ENCODE measurements at places on chromosomes 12 and 14.

DNA sequence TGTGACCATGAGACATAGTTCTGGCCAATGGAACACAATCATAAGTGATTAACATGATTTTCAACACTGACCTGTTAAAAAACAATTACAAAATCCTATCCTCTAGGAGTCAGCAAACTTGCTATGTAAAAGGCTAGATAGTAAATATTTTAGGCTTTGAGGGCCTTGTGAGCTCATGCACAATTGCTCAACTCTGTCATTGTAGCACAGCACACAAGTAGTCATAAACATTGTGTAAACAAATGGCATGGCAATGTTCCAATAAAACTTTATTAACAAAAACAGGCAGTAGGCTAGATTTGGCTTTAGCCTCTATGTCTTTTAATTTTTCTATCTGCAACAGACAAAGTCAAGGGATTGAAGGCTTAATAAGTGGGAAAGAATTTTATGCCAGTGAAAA, 350.7 kb downstream of the C12orf50 start:
- DNase-seq, result no peak

GRCh38 chr14:36580141-36580855, 2.1 kb downstream of the NKX2-8 start:
- no peak for DNase-seq

DNA sequence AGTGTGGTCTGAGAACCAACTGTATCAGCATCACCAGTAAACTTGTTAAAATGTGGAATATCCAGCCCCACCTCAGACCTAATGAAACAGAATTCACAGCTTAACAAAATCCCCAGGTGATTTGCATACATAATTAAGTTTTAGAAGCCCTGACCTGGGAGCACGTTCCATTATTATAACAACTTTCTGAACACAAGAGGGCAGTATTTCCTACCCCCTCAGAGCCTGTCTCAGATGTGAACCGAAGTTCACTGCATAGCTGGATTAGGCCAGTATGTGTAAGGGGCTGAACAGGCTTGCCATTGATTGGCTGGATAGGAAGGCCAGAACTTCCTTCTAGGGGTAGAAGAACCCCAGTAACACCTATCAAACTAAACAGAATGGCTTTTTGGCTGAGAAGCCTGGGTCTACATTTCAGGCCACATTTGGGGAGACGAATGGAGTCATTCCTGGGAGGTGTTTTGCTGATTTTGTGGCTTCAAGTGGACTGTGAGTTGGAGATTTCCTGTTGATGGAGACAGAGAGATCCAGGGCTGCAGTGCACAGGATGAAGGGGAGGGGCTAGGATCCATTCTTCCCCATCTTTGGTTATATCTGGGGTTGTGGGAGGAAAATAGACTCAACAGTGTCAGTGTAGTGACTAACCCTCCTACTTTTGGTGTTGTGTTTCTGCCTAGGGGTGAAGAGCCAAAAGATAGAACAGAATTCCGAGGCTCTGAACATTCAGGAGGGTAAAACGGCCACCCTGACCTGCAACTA, 94.7 kb upstream of the OR4E1 start:
- DNase-seq, result no peak

DNA sequence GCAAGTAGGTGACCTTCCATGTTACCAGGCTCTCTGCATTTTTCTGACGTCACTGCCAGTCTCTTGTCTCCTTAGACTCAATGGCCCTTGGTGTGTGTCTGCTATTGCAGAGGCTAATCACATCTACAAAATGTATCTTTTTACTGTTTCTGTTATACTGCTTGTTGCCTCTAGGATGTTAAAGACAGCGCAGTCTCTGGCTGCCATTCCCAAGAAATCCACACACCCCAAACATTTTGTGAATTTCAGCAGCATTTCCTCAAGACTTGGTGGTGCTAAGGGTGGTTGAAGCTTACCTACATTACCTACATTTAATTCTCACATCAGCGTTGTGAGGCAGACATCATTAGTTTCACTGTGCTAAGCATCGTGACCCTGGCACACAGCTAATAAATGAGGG, 87.2 kb downstream of the C12orf75 start:
- no peak for DNase-seq

DNA sequence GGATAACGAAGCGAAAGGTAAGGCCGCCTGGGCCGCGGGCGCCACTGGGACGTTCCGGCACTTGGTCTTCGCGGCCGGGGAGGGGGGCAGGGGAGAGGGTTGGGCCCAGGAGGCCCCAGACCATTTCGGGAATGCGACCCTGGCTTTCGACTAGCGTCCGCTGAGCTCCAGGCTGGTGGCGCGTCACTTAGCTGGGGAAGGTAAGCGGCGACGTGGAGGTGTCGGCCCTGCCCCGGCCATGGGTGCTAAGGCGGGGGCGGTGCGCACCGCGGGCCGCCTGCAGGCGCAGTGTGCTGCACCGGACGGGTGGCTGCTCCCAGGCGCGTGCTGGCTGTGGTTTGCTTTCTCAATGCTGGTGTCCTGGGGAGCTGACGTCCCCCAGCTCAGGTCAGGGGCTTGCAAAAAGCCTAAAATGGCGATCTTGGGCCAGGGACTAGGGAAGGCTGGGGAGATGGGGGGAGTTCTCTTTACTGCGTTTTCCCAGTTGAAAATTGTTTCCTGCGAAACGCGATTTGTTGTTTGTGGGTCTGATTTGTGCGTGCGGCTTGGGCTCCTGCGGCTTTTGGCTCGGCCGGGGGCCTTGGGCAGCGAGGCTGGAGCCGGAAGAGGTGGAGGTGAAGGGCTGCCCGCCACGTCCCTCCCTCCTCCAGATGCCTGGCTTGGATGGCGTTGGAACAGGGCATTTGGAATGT, 1.2 kb downstream of the HOXC10 start:
- no peak for DNase-seq

- DNase-seq, result no peak
Observed at GRCh38 chr14:105890474-105891220, 364.3 kb downstream of the TMEM121 start.

DNA sequence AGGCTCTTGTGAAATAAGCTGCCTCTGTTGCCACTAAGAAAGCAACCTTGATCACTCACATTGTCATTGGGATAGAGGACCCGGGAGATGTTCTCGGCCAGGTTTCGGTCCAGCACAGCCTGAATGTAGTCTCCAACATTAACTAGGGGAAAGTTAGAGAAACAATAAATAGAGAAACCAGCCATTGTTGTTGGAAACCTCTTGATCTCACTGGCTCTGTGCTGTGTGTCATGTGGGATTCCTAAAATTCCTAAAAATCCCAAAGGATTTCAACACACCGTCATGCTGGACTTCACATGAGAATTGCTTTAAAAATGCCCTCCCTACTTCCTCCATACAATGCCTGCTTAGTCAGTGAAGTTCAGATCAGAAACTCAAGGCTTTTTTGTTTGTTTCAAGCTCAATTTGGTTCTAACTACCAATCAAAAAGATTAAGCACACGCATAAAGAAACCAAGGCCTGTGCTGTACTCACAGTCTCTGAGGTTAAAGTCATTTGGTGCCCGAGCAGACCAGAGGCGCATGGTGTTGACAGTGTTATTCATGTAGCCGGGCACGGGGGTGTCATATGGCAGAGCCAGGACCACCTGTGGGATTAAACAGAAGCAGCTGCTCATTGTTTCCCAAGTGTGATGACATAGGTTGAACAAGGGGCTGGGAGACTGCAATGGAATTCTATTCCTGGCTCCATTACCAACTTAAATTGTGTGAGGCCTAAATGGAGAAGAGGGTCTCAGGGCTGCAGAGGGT, 23.6 kb downstream of the PYGL start:
- DNase-seq, result no peak

GRCh38 chr12:117010693-117011451, 88.3 kb downstream of the TESC start:
- no peak for DNase-seq

- DNase-seq, result no peak
Observed at GRCh38 chr12:6235499-6235898, 35.3 kb downstream of the CD9 start.

- DNase-seq, result no peak
Observed at GRCh38 chr12:105705765-105706164, 375.3 kb downstream of the C12orf75 start.

GRCh38 chr12:110998165-110998564, 77.8 kb upstream of the MYL2 start:
- DNase-seq, result no peak

DNA sequence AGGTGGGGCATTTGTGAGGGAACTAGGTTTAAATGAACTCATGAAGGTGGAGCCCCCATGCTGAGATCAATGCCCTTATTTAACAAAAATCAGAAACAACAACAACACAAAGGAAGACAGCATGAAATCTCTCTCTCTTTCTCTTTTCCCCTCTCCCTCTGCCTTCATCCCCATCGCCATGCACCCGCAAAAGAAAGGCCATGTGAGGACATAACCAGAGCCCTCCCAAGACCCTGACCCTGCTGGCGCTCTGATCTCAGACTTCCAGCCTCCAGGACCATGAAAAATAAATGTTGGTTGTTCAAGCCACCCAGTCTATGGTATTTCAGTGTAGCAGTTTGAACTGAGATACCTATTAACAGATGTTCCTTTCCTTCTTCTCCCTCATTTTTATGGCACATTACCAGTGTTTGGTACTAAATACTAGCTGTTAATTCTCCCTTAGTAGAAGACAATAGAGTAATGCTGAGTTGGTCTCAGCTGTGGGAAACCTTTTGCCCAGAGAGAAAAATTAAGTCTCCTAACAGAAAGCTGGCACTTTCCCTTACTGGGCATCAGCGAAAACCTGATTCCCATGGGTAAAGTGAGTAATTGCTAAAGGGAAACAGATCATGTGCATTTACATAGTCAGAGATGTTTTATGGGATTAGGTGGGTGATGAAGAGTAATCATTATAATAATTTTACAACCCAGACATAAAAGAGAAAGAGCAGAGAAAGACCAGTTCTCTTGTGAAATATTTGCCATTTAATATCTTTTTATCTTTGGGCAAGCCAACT, 264.0 kb upstream of the PLEKHG7 start:
- DNase-seq, result no peak

DNA sequence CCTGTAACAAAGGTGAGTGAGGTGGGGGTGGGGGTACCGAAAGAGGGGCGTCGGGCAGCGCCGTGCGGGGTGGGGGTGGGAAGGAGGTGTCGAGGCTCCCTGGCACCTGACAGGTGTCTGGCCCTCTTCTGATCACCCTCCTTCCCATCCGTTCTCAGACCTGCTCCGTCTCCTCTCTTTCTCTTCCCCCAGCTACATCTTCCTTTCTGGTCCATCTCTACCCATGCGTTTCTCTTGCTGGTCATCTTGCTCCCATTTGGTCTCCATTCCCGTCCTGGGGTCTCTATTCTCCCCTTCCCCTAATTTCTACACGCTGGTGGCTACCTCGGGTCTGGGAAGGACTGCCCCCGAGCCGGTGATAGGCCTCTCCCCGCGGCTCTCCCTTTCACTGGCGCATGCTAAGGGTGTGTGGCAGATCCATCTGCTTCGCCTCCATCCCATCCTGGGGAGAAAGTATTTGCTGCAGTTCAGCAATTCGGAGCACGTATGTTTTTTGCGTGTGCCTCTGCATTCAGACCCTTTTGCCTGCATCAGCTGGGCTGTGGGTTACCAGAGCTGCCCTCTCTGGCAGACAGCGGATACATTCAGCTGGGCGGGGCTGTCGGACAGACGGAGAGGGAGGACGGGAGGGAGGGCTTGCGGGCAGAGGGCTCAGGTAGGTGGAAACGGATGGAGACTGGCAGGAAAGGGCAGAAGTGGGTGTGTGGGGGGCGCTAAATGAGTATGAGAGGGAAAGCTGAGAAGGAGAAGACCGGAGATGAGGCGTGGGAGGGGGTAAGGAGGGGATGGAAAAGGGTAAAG, 730 bp downstream of the CLSTN3 start:
- DNase-seq, result no peak

Measured in stimulated activated CD4-positive, alpha-beta T cell treated with anti-CD3 and anti-CD28 coated beads, Interleukin-1b, Interleukin-23, amount 100 ng/mL, for 1 hour (primary cell).